ENCODE measurements at places on chromosomes 6 and 20.
A peak's percentile ranks its signal among the peaks of the same experiment; 100 is the strongest.

- peak; percentile 89 for DNase-seq
These were observed 1.0 kb downstream of the LRP11 start for GRCh38 chr6:149862922-149863697.

DNA sequence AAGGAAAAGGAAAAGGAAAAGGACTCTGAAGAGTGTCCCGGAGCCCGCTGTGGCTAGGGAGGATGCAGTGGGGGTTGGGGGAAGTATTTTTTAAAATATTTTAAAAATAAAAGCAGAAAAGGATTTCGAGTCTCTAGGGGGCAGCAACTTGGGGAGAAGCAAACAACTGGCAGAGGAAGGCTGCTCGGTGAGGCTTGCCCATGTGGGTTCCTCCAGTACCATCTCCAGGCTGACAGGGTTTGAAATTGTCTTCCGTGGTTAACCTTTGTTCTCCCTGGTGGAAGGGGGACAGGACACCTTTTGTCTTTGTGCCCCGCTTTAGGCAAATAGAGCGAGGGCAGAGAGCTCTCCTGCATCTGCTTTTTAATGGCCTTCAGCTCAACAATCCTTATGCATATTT, 60.4 kb upstream of the SNX9 start:
- DNase-seq: no peak

DNA sequence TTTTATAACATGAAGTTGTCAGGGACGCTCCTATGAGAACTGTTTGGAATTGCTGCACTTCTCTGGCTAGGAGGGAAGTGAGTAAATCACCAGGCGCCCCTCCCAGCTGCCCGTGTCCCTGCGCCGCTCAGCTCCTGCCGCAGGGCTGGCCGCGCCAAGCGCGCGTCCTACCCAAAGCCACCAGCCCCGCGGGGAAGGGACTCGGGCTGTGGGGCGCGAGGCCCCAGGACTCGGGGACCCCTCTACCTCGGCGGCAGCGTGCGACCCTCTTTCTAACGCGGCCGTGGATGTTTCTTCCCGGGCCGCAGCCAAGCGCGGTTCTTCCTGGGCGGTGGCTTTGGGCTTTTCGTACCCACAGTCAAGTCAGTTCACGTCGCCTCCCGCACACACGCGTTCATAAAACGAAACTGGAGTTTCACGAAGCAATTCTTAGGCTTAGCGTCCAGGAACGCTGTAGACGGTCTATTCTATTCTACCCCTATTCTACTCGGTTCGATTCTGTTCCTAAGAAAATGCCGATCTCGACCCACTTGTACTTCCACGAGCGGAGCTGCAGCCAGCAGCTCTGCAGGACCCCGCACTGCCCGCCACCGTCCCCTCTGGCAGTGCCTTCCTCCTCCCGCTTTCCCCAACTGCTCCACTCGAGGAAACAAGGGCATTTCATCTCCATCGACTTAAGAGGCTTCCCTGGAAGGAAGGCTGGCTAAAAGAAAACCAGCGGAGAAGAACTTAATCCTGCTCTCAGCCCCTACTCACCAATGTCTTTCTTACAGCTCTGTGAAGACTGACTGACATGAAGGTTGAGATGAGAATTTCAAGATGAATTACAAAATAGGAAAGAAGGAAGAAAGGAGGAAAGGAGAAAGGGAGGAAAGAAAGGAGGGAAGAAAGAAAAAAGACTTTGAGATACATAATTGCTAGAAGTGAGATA, 15.4 kb downstream of the FOXC1 start:
- peak; percentile 85 for DNase-seq

DNA sequence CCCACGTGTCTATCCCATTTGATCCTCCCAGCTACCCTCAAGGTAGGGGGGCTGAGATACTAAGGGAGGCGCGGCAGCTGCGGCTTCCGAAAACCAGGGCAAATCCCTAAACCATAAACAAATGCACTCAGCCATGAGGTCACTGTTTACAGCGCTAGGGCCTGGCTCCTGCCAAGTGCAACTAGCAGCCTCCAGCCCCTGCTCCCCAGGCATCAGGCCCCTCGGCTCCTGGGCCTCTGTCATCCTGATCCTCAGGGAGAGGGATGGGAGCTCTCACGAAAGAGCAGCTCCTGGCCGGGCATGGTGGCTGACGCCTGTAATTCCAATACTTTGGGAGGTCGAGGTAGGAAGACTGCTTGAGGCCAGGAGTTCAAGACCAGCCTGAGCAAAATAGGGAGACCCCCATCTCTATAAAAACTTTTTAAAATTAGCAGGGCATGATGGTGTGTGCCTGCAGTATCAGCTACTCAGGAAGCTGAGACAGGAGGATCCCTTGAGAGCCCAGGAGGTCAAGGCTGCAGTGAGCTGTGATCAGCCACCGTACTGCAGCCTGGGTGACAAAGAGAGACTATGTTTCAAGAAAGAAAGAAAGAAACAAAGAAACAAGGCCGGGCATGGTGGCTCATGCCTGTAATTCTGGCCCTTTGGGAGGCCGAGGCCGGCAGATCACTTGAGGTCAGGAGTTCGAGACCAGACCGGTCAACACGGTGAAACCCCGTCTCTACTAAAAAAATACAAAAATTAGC, 42.5 kb upstream of the TLDC2 start:
- no peak for DNase-seq

- DNase-seq: no peak
These were observed 25.3 kb downstream of the MDFI start for GRCh38 chr6:41663568-41663967.

GRCh38 chr6:151054306-151054705, 185.5 kb upstream of the AKAP12 start:
- DNase-seq: no peak

DNA sequence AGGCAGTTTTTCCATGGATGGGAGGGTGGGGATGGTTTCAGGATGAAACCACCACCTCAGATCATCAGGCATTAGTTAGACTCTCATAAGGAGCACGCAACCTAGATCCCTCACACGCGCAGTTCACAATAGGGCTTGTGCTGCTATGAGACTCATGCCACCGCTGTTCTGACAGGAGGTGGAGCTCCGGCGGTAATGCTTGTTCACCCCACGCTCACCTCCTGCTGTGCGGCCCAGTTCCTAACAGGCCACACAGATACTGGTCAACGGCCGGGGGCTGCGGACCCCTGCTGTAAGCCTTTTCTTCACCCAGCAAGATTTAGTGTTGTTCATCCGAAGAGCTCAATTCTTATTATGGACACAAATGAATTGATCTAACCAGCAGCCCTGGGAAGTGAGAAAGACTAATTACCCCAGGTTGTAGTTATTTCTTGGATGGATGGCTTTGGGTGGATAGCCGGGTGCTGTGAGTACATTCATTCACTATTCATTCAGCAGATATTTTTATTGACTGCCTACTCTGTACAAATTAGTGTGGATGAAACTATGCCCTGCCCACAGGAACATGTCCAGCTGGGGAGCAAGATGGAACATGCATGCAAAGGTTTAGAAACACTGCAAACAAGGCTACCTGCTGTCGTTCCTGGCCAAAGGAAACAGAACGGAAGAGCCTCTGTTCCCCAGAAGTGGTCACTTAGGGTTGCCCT, 57.2 kb downstream of the RIOK1 start:
- DNase-seq: peak; percentile 16

DNA sequence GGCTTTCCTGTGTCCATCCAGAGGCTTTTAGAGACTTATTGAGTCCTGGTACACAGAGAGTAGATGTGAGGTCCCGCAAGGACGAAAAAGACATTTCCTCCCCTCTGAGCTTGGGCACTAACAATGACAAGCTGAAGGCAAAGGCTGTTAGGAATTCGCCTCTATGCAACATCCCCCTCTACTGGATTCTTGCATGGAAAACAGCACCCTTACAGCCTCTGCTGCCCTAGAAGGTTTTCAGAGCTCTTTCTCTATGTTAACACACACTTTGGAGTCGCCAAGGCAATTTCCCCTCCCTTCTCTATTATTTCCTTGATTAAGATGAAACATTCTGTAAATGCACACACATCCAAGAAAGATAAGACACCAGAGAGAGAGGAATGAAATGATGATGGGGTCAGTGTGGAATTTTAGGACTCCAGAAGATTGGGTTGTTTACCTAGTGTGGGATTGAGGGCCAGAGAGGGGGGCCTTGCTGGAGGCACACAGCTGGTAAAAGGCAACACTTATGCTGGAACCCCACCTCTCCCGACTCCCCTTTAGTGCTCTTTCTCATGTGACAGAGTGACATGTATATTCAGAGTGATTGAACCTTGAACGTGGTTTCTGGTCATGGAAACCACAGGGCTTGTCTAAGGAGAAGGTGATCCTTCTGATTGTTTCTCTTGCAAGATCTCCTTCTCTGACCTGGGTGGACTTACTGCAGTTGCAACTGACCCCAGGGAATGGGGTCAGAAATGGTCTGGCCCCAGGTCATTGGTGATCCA, 300.7 kb downstream of the CLIC5 start:
- DNase-seq: peak; percentile 57

GRCh38 chr6:159742165-159742564, 14.9 kb downstream of the WTAP start:
- no peak for DNase-seq

GRCh38 chr20:12605751-12606150, 403.0 kb upstream of the SPTLC3 start:
- DNase-seq: no peak

DNA sequence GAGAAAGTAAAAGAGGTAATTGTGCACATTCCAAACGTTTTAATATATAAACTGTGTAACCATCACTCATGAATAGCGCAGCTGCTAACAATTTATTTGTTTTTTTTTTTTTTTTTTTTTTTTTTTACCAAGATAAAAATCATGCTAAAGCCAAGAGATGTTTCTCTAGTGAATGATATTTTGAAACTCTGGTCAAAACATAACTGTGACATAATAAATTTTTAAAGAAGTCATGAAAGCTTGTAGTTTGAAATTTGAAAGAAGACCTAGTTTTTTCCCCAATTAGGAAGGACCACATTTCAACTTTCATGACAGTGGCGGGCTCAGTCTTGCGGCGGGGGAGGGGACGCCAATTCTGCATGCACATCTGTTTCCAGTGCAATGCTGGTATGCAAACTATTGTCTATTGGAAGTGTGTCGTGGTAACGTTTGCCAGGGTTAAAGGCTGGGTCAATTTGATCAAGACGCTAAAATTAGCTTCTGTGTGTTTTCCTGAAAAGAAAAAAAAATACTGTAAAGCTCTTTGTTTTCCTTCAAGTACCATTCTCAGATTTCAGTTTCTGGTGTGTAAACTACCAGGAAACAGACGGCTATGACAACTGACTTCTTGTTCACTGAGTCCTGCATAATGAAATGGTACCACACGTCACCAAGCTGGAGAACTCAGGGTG, 211.9 kb downstream of the FOXC1 start:
- peak; percentile 47 for DNase-seq

- no peak for DNase-seq
These were observed 17.9 kb downstream of the HLA-G start for GRCh38 chr6:29845405-29846006.

GRCh38 chr20:8242827-8243724, 111.0 kb downstream of the PLCB1 start:
- no peak for DNase-seq

GRCh38 chr6:42075159-42075838, 25.0 kb downstream of the TAF8 start:
- peak; percentile 50 for DNase-seq

- no peak for DNase-seq
These were observed 987.0 kb upstream of the MAP3K7 start for GRCh38 chr6:91573826-91574416.

- peak; percentile 22 for DNase-seq
These were observed 204.0 kb upstream of the MOCS1 start for GRCh38 chr6:40138273-40138720.

GRCh38 chr6:160679402-160679769, 15.3 kb upstream of the LPA start:
- DNase-seq: no peak
